Stimulated activated CD4-positive, alpha-beta T cell treated with anti-CD3 and anti-CD28 coated beads, Interleukin-1b, Interleukin-23, amount 100 ng/mL, for 1 hour (primary cell): ENCODE measurements at places on chromosomes 5 and 9.

DNA sequence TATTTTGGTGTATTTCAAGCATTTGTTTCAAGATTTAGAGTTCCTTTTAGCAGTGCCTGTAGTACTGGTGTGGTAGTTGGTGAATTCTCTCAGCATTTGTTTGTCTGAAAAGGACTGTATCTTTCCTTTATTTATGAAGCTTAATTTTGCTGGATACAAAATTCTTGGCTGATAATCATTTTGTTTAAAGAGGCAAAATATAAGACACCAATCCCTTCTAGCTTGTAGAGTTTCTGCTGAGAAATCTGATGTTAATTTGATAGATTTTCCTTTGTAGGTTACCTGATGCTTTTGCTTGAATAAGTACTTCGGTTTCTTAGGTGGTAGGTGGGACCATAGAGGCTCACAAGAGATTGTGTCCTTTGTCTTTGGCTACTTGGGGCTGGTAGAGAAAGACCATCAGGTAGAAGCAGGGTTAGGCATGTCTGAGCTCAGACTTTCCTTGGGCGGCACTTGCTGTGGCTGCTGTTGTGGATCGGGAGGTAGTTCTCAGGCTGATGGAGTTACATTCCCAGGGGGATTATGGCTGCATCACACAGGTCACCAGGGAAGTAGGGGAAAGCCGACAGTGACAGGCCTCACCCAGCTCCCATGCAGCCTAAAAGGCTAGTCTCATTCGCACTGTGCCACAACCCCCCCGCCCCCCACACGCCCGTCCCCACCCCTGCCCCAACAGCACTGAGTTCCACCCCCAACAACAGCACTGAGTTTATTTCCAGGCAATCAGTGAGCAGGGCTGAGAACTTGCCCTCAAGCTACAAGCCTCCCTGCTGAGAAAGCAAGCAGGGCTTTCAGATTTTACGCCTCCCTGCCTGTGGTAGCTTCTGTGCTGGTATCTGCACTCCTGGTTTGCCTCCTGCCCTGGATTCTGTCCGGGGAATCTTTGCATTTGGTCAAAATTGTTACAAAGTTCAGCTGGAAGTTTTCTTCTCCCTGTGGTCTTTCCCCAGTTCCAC, 127.1 kb upstream of the GLRA1 start:
- DNase-seq = no peak

DNA sequence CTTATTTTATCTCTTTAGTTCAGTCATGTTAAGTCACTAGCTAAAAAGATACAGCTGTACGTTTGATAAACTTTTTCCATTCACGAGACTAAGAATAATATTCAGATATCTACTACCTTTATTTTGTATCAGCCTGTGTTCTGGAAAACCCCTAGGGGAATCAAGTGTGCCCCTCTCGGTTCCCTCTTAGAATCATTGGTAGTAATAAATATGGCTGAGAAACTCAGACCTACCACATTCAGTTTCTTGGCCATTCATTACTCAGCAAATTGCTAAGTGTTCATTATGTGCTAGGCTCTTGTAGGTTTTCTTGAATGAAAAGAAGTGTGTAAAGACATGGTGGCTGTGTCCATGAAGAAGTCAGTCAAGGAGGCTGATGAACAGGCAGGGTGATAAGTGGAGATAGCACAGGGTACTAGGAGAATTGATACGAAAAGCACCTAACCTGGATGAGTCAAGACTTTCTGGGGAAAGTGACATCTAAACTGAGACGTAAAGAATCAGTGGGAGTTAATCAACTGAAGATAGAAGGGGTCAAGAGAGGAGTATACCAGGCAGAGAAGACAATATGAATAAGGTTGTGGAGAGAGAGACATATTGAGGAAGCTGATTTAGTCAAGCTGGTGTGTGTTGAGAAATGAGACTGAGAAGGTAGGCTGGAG, 86.2 kb downstream of the CSNK1G3 start:
- no peak for DNase-seq

GRCh38 chr5:91706785-91707520, 323.8 kb upstream of the ARRDC3 start:
- no peak for DNase-seq

- no peak for DNase-seq
Measured at GRCh38 chr9:5425006-5425628, 12.6 kb downstream of the PLGRKT start.

DNA sequence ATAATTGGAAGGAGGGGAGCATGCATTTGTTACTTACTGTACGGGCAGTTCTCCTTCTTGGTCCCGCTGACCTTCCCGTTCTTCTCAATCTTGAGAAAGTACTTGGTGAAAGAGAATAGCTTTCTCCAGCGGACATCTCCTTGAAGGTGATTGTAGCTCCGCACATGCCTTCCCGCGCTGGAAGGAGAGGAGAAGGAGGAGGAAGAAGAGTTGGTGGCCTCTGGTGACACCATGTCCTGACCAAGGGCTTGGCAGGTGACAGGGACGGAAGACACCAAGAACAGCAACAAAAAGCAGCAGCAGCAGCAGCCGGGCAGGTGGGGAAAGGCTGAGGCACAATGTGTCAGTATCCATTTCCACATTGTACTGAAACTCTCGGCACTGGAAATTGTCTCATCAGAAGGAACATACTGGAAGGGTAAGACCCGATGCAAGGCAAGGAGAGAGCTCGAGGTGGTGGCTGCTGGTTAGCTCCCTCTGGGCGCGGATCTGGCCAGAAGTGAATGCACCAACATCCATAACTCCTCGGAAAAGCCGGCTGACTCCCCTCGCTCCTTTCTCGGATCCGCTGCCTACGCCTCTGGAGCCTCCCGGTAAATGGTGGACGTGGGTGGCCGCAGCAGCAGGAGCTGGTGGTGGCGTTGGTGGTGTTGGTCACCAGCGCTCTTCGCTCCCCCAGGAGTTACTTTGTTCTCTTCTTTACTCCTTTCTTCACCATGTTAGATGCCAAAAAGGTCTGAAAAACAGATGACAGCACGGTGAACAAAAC, 715 bp downstream of the FGF10 start:
- DNase-seq = no peak

GRCh38 chr9:75896193-75896592, 5.7 kb downstream of the PCSK5 start:
- no peak for DNase-seq

- DNase-seq = no peak
Measured at GRCh38 chr5:111229871-111230810, 6.0 kb downstream of the CAMK4 start.

- no peak for DNase-seq
Measured at GRCh38 chr9:130379649-130379970, 65.2 kb upstream of the ASS1 start.
